ENCODE measurements at places on chromosomes 13 and 19. TPM values are rescaled to one million over a fixed set of nuclear protein-coding genes. Genes with fewer than 3 reads are reported as not detected.

- no peak for DNase-seq
These were observed 208.8 kb downstream of the SLITRK6 start for GRCh38 chr13:85590231-85590931.

GRCh38 chr13:99797691-99798090, 173.9 kb downstream of the ZIC5 start:
- DNase-seq = no peak

DNA sequence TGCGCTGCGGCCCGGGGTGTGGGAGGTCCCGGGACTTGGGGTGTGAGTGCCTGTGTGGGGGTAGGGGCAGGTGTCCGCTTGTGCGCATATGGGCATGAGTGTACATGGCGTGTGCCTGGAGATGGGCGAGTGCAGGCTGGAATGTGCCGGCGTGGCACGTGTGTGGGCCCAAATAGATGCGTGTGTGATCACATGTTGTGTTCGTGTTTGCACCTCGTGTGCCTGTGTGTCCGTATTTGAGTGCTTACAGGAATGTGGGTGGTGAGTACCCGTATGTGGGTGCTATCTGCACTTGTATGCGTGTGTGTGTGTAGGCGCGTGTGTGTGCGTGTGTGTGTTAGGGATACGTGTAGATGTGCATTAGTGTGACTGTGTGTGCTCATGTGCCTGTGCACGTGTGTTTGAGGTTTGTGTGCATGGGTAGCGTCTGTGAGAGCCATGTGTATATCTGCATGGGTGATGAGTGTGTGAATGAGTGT, 3.4 kb downstream of the ZNF536 start:
- no peak for DNase-seq

DNA sequence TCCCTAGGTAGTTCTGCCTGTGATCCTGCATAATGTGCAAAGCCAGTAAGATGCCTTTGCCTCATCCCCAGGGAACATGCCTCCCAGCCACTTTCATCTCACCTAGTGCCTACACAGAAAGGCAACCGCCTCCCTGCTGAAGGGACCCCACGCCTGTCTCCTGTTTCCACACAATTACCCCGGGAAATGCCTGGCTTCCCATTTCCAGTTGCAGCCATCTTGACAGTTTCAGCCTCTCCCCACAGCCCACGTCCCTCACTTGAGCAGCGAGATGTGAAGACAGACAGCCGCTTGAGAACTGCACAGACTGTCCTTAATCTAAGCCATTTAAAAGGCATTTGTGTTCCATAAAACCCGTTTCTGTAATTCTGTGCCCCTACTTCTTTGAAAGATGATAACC, 4.7 kb upstream of the UQCRFS1 start:
- no peak for DNase-seq

DNA sequence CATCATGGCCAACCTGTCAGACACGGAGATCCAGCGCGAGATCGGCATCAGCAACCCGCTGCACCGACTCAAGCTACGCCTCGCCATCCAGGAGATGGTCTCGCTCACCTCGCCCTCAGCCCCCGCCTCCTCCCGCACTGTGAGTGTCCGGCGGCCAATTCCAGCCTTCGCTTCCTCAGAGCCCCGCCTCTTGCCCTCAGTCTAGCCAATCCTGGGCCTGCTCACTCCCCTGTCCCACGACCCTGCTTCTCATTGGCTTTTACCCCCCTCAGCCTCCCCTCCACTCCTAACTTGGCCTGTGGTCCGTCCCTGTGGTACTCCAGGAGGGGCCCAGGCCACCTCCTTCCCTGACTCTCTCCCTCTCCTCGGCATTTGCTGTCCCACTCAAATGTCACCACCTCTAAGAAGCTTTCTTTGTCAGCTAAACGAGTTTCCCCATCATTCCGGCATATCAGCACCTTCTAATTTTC, 12.3 kb downstream of the HRC start:
- peak; percentile 77 for DNase-seq

DNA sequence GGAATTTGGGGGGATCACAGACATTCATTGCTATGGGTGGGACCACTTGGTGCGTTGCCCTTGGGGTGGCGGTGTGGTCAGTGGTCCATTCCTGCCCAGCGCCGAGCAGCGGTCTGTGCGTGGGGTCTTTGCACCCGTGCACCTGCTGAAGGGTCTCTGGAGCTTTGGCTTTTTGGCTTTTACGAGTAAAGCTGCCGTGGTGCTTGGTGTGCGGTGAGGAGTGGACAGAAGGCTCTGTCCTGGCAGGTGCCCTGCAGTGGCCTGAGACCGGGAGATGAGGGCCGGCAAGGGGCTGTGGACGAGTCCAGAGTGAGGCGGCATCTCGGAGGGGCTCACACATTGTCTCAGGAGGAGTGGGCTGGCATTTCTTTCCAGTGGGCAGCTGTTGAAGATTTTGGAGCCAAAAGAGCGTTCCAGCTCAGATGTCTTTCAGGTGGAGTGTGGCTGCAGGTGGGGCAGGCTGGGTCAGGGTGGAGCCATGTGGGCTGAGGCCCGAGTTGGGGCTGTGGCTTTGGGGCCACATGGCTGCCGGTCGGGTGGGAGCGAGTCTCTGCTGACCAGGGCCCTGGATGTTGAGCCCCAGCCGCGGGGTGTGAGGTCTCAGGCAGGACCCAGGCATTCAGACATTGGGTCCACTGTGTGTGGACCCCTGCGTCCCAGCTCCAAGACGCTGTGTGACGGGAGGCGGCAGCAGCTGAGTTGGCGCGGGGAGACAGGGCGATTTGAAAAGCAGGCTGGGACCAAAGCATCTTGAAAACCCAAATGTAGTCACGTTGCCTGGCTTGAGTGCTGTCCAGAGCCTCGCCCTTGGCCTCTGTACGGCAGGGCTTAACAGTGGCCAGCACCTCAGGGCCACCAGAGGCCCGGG, 11.7 kb downstream of the GNA11 start:
- DNase-seq = no peak

DNA sequence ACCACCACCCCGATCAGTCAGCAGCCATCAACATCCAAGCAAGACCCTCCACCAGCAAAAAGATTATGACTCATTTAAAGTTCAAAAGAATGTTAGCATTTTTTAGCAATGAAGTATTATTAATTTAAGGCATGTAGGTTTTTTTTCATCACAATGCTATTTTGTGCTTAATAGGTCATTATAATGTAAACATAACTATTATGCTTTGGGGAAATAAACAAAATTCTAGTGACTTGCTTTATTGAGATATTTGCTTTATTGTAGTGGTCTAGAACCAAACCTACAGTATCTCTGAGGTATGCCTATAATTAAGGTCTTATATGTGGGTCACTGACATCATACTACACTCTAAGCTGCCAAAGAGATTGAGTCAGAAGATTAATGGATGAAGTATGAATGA, 20.0 kb downstream of the KLF12 start:
- no peak for DNase-seq

DNA sequence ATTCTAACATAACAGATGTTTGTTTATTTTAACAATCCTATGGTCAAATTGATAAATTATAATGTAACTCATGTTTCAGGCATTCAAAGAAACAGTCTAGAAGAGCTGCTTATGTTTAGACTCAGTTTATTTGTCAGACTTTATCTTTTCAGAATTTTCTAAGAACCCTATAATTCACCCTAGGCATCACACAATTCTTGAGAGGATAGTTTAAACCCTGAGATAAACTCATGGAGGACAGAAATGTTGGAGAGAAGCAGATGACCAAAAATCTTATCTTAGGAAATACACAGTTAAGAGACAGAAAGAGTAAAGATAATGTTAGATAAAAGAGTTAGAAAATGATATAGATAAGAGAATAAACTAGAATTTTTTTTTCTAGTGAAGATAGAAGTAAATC, 1185.7 kb upstream of the SLC10A2 start:
- no peak for DNase-seq

GRCh38 chr13:82292334-82292733, 1589.9 kb downstream of the SLITRK1 start:
- no peak for DNase-seq

DNA sequence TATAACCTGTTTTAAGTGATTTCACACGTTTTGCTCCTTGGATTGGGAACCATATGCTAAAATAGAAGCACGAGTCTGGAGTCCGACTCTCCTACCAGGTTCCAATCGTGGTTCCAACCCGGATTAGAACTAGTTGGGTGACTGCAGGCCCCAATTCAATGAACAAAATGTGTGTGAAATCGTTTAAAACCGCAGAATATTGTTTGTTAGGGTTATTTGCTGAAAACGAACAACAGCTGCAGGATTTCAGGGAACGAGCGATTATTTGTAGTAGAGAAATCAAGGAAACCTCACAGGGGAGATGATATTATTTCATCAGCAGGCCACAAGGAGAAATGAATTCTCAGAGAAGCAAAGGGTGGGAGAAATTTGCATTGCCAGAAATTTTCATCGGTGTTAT, 16.7 kb downstream of the SSC5D start:
- no peak for DNase-seq

- DNase-seq = no peak
These were observed 28.0 kb downstream of the PCDH20 start for GRCh38 chr13:61387694-61388093.

DNA sequence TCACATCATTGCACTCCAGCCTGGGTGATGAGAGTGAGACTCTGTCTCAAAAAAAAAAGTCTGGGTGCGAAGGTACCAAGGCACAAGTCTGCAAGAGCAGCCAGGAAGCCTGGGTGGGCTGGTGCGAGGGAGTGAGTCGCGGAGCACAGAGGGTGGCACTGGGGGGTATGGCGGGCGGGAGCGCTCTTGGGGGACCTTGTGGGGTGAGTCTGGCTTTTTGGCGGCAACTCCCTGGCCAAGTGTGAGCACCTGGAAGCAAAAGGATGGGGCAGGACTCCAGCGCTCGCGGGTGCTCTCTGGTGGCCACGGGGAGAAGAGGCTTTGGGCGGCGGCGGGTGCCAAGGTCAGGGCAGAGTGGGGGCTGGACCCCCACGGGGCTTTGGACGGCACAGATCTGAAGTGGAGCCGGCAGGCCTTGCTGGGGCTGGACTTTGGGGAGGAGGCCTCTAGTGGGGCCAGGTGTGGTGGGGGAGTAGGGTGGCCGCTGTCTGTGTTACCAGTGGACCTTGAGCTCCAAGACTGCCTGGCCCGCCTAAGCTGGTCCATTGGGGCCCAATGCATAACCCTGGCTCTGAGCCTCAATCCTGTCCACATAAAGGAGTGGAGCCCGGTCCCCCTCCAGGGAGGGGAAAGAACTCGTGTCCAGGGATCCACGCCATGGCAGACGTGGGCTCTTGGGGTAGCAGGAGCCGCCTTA, 1.6 kb downstream of the P2RY11 start:
- DNase-seq = no peak

- DNase-seq = no peak
These were observed 4.0 kb upstream of the TSPAN16 start for GRCh38 chr19:11291991-11292390.

DNA sequence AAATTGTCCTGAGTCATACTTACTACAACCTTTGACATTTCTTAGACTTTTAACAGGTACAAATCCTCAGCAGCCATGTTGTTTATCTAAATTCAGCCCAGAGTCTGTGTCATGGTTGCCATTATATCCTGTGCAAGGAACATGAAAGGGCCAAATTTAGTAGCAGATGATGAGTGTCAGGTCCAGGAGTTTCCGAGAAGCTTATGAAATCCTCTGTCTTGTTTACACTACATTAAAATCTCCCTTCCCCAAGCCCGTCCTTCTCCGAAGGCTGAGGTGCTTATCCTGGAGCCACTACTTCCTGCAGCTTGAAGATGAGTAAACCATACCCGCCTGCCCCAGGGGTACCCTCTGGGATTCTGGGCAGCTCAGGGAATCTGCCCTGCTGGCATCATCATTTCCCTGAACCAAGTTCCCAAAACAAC, 102.6 kb upstream of the SERP2 start:
- DNase-seq = no peak

DNA sequence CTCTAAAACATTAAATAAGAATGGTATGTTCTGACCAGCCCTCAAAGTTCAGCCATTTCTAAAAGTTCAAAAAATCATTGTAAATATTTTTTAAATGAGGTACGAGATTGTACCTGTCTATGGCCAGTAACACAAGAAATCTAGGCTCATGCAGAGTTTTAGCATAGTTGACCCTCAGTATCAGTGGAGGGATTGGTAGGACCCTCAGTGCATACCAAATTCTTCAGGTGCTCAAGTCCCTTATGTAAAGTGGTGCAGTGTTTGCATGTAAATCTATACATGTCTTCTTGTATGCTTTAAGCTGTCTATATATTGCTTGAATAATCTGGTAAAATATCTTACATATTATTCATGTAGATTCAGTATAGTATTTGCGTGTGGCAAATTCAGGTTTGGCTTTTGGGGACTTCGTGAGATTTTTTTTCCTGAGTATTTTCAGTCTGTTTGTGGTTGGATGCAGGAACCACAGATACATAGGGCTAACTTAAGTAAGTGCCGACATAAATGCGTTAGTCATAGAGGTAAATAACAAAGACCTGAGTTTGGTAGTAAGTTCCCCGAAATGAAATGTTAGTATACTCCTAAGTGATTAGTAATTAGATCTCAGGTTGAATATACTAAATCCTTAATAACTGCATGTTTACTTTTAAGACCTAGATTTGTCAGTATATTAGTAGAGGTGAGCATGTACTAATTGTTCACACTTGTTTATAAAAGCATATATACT, 7.8 kb downstream of the MIR17HG start:
- DNase-seq = no peak

The ZSCAN18 gene
- total RNA-seq = 73.1 TPM

The NCAN gene
- total RNA-seq = 0.42 TPM

The BST2 gene
- total RNA-seq = 11.5 TPM

The SIAH3 gene
- 0.16 TPM for total RNA-seq

The MPV17L2 gene
- 4.2 TPM for total RNA-seq

The KLHL1 gene
- total RNA-seq = 0.26 TPM

The PEAK3 gene
- total RNA-seq = not detected

The NCR1 gene
- 0.32 TPM for total RNA-seq

The ATXN8OS gene
- total RNA-seq = not detected

The CBY2 gene
- 0.21 TPM for total RNA-seq
